ENCODE measurements at places on chromosomes 6 and 20.
A peak's percentile ranks its signal among the peaks of the same experiment; 100 is the strongest.

GRCh38 chr6:74764486-74764885, 441.4 kb downstream of the COL12A1 start:
- no peak for DNase-seq

GRCh38 chr6:105952772-105953690, 133.1 kb upstream of the PRDM1 start:
- DNase-seq = no peak

GRCh38 chr6:47044397-47044796, 2.3 kb upstream of the ADGRF1 start:
- no peak for DNase-seq

- no peak for DNase-seq
These were observed 69.4 kb downstream of the JPH2 start for GRCh38 chr20:44117296-44118184.

DNA sequence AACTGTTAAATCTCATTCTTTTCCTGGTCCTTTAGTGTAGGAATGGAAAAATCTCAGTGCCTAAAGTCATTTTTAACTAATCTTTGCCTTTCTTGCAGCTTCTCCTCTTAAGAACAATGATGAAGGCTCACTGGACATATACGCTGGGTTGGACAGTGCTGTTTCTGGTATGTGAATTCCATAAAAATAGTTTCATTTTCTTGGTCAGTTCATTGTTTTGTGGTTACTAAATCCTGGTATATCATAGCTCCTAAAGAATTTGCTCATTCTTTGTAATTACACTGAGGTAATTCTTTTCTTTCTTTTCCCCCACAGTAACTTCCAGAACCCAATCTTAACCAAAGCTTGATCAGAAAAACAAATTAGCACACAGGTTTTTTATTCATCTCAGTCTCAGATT, 23.4 kb downstream of the CASP8AP2 start:
- no peak for DNase-seq

GRCh38 chr20:41352106-41352505, 11.5 kb downstream of the LPIN3 start:
- DNase-seq = no peak

DNA sequence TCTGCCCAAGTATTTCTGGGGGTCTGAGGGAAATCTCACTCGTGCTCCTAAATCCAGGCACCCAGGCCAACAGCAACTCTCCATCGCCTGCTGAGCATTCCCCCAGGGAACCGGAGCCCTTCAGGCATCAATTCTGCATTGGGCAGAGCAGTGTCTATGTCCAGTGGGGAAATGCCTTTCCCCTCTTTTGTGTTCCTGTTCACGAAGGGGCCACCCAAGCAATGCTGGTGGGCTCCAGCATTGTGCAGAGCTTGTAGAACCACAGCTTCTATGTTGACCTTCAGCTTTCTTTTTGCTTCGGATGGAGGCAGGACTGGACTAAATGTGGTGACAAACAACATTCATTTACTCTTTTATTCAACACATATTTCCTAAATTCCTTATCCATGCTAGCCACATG, 27.2 kb upstream of the DDR1 start:
- no peak for DNase-seq

- no peak for DNase-seq
These were observed 31.2 kb upstream of the POPDC3 start for GRCh38 chr6:105210932-105211531.

- DNase-seq = no peak
These were observed 492 bp upstream of the RNF39 start for GRCh38 chr6:30075790-30076732.

DNA sequence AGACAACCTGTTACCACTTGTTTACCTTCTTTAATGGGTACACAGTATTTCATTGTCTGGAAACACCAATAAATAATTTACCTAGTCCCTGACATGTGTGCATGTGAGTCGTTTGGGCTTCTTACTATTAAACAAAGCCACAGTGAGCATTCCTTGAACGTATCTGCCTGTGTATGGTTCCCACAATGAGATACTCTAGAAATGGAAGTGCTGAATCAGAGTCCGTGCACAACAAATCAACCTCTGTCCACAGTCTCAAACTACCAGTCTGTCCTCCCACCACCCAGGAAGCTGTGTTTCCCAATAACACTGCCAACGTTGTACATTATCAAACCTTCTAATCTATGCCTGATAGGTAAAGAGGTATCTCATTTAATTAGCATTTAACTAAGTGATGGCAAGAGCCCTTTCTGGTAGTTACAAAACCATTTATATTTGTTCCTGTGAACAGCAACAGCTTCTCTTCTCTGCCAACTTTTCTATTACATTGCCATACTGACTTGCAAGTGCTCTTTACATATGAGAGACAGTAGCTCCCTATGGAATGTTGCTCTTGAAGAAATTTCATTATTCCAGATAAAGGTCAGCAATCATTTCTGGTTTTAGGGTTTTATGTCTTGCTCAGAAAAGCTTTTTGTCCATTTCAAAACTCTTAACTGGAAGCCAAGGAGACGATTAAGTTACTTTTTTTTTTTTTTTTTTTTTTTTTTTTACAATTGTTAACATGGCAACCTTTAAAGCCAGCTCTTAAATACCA, 14.7 kb downstream of the JAG1 start:
- no peak for DNase-seq

DNA sequence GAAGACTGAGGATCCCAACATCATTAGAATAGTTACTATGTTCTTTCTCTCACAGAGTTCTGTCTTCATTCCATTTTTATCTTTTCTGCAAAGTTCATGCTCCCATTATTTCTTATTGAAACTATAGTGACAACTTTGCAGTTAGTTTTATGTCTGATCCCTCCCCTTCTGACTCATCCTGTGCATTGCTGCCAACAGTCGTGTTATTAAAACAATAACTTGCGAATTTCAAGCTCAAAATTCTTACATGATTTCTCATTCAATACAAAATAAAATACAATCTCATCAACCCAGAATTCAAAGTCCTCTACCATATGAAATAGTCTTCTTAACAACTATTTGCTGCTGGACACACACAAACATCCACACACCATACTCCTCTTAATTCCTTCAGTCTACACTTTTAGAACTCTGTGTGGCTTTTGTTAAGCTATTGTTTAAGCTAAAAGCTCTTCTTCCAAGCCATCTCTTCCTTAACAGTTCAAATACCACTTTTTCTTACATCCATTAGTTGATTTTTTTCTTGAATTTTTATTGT, 261.4 kb upstream of the IRAK1BP1 start:
- peak; percentile 24 for DNase-seq

DNA sequence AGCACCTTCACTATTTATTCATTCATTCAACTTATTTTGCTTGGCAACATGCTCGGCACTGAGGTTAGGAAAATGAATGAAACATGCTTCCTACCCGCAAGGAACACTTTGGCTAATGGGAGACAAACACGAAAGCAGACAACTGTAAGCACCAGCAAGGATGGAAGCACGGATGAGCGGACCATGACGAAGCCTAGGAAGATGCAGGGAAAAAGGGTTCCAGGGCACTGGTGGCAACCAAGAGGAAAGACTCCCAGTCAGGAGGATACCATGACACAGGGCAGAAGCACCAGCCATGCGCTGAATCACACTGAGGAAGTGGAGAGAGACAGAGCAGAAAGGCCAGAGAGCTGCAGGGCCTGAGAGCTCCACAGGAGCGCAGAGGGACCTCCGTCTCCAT, 9.8 kb downstream of the PDE10A start:
- DNase-seq = no peak

GRCh38 chr20:11544029-11544678, 373.5 kb upstream of the BTBD3 start:
- peak; percentile 31 for DNase-seq

DNA sequence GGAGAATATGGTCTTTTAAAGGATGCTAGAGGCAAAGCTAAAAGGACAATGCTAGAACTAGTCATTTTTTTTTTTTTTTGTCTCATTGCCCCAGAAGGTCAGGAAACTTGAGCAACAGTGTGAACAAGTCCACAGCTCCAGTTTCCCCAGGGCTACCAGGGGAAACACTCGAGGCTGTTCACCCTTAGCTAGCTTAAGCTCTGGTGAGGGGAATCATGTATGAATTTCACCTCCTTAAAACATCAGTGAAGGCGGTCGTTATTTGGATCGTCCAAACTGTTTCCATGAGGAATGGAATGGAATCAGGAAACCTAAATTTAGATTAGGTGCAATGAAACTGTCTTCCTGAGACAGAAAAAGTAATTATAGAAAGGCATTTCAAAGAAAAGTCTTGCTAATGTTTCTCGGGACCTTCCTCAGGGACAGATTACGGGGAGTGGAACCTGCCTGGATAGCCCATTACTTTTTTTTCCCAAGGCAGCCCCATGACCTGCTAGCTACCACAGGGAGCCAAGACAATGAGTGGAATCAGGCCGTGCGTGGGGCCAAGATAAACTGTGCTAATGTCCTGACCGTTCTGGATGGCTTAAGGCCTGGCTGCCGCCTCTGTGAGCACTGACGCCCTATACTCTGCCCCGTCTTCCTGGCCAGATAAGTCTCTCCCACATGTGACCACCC, 164.8 kb upstream of the SGK1 start:
- DNase-seq = peak; percentile 41

DNA sequence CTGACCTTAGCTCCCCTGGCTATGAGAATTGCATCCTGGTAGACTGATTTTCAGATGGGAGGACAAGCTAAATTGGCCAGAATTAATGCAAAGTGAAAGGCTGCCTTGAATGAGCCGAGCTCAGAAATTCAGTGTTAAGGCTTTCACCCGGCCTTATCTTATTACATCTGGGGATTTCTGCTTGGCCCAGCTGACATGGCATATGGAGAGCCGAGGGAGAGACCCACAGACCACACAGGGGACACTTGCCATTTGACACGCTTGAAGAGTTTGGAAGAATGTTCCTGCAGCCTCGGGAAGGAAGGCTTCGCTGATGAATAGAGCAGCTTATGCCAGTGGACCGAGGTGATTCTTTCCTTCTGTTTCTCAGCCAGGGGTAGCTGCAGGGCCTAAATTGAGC, 9.0 kb downstream of the MOCS3 start:
- DNase-seq = no peak

- DNase-seq = no peak
These were observed 553.7 kb downstream of the CD109 start for GRCh38 chr6:74249658-74250057.

DNA sequence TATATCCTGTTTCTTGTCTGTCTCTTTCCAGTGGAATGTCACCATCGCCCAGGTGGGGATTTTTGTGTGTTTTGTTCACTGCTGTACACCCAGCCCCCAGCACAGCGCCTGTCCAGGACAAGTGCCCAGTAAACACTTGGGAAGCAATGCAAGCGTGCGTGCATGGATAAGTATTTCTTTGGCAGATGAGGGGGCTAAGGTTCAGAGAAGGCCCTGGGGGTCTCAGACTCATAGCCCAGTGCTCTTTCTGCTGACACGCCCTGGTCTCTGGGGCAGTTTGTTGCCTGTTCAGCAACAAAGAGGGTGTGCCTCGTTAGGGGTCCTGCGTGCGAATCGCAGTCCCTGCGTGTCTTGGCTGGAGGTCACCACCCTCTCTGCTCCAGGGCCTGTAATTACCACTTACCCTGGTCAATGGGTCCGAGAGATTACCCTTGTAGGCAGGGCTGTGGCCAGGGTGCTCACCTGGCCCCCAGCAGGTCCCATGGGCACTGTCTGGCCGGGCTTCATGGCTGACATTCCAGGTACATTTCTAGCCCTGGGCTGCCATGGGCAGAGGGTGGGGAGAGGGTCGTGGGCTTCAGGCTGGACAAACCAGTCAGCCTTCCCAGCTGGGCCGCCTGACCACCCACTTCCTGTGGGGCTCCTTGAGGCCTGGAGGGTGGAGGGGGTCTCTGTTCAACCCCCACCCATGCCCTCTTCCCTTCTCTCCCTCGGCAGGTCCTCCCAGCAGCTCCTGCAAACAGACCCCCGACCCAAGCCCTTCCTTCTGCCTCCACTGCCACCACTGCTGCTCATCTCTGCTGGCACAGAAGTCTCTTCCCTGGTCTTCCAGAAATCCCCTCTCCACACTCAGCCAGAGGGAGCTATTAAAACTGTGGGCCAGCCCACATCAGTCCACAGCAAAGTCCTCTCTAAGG, 87.1 kb downstream of the CEBPB start:
- DNase-seq = no peak

DNA sequence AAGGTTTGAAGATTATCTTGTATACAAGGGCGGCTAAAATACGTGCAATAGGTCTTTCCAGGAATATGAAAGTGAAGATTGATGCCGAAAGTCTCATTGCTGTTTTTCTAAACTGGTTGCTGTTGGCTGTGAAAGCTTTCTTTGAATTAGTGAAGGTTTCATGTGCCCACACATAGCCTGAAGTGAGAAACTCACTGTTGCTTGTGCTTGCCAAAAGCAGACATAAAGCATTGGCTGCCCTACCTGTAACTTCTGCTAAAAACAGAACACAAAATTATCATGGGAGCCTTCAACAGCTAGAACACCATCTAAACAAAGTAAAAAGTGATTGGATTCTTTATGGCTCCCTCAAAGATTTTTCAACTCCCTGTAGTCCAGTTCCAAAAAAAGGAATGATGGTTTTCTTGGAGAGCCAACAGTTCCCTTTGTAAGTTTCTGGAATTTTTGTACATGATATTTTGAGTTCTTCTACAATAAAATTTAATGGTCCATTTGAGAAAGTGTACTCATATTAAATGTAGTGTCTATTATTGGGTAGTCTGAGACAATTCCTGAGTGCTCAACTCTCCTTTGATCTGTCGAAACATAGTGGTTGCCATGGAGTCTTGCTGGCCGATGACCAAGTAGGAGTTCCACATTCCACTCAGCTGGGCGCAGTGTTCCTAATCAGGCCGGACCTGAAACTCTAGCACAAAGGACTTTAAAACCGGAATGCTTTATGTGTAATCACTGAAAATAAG, 68.5 kb downstream of the PLEKHG1 start:
- peak; percentile 93 for DNase-seq

DNA sequence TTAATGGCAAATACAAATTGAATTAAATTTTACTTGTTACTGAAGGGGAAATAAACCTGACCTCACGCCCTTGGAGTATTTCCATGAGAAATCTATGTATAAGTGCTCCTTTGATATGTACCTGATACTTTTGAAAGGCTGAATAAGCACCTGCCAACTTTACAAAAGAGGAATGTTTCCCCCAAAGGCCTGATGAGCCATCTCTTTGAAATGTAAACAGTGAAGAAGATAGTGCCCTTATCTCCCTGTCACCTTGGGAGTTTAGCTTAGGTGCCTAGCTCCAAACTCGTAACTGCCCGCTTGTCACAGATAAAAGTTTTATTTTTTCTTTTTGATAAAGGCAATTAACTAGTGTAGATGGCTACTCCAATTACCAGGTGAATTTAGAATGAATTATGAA, 1.1 kb upstream of the ZNF343 start:
- no peak for DNase-seq

GRCh38 chr6:35220711-35221110, 7.0 kb downstream of the SCUBE3 start:
- no peak for DNase-seq

DNA sequence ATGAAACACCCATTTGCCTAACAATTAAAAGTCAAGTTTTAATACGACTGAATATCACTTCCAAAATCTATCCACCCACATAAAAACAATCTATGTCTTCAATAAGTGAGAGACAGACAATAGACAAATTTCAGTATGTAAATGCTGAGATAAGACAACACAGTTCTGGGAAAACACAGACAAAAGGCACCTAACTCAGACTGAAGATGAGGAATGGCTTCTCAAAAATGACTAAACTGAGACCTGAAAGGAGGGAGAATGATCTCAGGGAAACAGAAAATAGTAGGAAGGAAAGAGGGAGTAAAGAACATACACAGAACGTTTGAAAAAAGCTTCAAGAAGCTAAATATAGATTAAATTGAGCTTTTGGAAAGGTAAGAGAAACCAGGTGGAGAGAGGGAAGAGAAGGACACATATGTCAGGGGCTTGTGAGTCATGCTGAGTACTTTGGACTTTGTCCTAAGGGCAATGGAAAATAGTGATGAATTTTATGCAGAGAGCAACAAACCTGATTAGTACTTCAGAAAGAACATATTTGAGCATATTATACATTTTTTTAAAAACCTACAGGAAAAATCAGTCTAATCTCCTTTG, 16.1 kb downstream of the LMBRD1 start:
- no peak for DNase-seq

Measured in right hindlimb (tissue), 1 donor.